Nasal cavity respiratory epithelium epithelial cell of viscerocranial mucosa (primary cell): ENCODE measurements at places on chromosomes 7 and 10. TPM values are rescaled to one million over a fixed set of nuclear protein-coding genes. Genes with fewer than 3 reads are reported as not detected.

GTF2I gene
- 46.5 and 130 TPM in 2 replicates for total RNA-seq

WBP1L gene
- total RNA-seq, result 26.3 and 44.1 TPM in 2 replicates

IGFBP3 gene
- total RNA-seq, result 2.4 and 26.1 TPM in 2 replicates

STK32C gene
- 7.2 and 11.6 TPM in 2 replicates for total RNA-seq

STEAP1 gene
- 9.9 and 20.1 TPM in 2 replicates for total RNA-seq

SH2D4B gene
- under 0.01 and 0.07 TPM in 2 replicates for total RNA-seq

BICC1 gene
- 0.68 and 3.8 TPM in 2 replicates for total RNA-seq
